MCF 10A (cell line): ENCODE measurements at places on chromosomes 1 and 21. TPM values are rescaled to one million over a fixed set of nuclear protein-coding genes. Genes with fewer than 3 reads are reported as not detected.

Gene SPRR2A
- 7.0 and 15.0 TPM in 2 replicates for total RNA-seq

GRCh38 chr1:38092256-38092655 lies 45.7 kb upstream of the POU3F1 start:
- H3K27me3 ChIP-seq: peaks cover 20% of the 10 kb centered on the region
- H3K4me3 ChIP-seq: no peak overlapping the region
- no peak for DNase-seq
- no peaks in the 10 kb centered on the region for H3K36me3 ChIP-seq

GRCh38 chr1:238951809-238952208 lies 434.6 kb upstream of the CHRM3 start:
- no peak overlapping the region for H3K4me3 ChIP-seq
- H3K27me3 ChIP-seq: no peaks in the 10 kb centered on the region
- DNase-seq: peak; percentile 82
- H3K27ac ChIP-seq: no peak overlapping the region

DNA sequence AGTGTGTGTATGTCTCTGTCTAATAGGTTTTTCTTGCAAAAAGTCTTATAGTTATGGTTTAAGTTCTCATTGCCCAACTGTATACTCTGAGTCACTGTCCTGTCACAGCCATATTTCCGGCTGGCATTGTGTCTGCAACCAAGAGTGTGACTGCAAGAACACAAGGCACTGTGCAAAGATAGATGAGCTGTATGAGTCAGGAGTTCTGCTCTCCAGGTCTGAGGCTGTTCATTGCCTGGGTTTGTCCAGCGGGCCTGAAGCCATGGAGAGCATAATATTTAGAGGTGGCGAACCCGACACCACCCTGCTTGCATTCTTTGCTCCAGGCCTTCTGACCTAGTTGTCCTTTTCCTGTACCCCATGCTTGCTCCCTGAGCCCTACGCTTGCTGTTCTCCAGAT lies 50.9 kb upstream of the CNIH3 start:
- H3K27me3 ChIP-seq: no peaks in the 10 kb centered on the region
- H3K36me3 ChIP-seq: no peaks in the 10 kb centered on the region
- DNase-seq: peak; percentile 100

GRCh38 chr21:34158866-34159835 lies 85.8 kb downstream of the MRPS6 start:
- no peak overlapping the region for H3K4me3 ChIP-seq
- peaks cover 5% of the 10 kb centered on the region for H3K36me3 ChIP-seq
- no peaks in the 10 kb centered on the region for H3K4me1 ChIP-seq
- H3K27me3 ChIP-seq: no peaks in the 10 kb centered on the region
- no peak overlapping the region for H3K27ac ChIP-seq

Gene LCE1B
- total RNA-seq: 1.3 and 2.0 TPM in 2 replicates

- no peak overlapping the region for H3K4me3 ChIP-seq
- DNase-seq: peak; percentile 27
- peaks cover 39% of the 10 kb centered on the region for H3K4me1 ChIP-seq
- H3K27ac ChIP-seq: no peak overlapping the region
Observed at GRCh38 chr1:159851407-159851806, 11.1 kb downstream of the VSIG8 start.
